ENCODE measurements at places on chromosomes 3 and 15.

DNA sequence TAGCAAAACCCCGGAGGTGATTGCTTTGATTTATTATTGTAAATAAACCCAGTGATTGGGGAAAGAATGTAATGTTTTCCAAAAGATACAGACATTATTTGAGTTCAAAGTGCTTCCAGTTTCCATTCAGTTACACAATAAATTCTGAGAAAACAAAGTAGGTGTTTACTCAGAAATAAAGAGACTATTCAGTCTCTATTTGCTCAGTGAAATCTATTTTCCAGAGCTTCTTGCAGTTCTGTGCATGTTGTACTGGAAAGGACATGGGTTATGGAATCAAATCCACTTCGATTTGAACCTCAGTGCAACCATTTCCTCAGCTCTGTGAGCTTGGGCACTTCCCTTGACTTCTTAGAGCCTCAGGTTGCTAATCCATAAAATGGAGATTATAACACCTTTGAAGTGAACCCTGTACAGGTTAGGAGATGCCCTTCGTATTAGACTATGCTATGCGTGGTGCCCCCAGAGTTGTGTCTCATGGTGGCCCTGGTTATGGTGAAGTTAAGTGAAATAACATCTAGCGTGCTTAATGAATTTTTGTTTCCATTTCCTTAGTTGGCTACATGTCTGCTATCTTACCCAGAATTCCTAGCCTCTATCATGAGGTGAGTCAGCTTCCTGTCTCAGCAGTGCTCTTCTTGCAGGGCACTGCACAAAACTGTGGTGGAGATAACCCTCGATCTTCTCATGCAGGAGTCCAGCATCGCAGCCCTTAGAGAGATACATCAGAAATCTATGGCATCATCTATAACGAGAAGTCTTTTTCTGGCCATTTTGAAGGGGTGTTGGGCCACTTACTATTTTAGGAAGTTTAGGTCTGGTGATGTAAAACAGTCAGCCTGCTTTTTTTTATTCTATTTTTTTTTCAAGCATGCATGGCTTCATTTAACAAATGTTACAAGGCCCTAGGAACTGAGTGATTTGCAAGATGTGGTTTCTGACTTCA, 97.7 kb downstream of the RPL39L start:
- DNase-seq = no peak

DNA sequence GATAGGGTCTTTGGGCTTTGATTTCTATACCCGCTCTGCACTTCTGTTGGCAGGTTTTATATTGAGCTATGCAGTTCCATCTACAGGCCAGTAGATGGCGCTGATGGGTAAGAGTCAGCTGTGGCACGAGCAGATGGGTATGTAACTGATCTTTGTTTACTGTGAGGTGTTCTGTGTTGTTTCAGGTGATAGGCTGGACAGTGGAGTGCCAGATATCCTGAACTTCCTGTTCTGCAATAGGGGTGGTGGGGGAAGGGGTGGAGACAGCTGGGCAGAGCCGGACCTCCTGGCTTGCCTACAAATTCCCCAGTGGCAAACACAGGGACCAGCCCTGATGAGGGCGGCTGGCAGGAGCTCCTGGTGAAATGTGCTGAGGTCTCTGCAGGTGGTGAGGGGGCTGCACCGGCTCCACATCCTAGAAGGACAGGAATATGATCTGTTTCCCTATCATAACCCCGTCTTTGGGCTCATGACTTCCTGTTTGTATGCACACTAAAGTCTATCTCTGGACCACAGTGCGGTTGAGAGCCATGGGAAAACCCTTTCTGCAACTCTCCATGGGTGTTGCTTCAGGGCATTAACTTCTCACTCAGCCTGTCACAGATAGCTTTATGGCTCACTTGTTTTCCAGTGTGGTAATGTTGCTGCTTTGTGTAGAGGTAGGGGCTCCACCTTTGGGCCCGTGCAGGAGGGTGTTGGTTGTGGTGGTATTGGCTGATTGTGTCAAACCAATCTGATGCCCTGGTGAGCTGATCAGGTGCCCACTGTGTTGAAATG, 13.4 kb upstream of the FAM98B start:
- peak; percentile 70 for DNase-seq

- DNase-seq = peak; percentile 92
Observed at GRCh38 chr3:14319654-14320182, 82.7 kb upstream of the SLC6A6 start.

DNA sequence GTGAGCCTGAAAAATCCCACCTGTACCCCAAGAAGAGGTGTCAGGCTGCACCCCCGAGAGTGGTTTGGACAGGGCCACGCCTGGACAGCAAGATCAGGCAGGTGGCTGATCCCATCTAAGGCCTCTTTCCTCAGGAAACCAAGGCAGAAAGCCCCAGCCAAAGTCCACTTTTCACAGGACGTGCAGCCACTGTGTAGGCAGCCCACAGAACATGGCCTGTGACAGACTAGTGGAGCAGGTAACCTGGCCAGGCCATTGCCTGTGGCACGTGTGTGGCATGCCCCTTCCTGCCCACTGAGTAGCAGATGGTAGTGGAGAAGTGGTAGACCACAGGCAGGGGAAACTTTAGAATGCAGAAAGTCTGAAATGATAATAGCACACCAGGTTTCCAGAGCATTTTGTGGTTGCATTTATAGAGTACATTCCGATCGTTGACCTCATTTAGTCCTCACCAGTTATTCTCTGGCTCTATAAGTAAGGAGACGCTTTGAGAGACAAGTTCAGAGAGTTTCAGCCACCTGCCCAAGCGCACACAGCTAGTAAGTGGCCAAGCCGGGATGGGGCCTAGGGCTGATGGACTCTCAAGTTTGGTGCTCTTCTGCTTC, 68.7 kb downstream of the AAGAB start:
- DNase-seq = no peak

DNA sequence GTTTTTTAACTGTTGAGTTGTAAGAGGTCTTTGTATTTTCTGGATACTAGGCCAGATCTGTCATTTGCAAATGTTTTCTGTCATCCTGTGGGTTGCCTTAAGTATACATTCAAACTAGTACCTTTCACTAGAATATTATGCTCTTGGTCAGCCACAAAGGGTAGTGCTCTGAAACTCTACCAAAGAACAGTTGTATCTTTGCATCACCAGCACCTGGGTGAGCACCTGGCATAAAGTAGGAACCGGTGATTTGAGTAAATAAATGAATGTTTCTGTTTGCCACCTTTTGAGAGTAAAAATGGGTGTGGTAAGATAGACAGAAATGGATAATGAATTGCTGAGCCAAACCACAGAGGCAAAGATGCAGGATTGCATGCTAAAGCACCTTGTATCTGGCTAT, 98.7 kb downstream of the SLCO3A1 start:
- no peak for DNase-seq
